ENCODE measurements at places on chromosomes 4 and X.

DNA sequence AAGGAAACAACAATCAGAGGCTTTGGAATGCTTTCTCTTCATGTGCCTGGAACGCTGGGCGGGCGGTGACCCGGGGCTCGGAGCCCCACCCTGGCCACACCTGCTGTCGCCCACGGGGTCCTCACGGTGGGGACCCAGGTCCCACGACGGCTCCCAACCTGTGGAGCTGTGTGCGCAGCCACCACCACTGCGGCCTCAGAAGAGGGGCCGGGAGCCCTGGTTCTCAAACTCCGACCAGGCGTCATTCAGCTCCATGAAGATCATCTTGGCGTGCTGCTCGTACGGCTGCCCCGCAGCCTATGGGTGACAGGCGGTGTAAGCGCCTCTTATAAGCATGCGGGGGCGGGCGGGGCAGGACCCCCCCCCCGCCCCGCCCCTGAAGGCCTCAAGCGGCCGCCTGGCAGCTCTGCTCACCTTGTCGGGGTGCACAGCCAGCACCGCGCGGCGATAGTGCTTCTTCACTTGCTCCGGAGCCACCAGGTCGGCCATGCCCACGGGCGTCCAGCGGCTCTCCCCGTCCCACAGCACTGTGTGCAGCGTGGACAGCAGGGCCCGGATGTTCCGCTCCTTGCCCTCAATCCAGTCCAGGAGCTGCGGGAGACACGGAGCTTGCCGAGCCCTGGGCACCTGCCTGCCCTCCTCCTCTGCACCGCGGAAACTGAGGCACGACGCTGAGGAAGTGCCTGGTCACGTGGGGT lies 23.7 kb upstream of the CPLX1 start:
- DNase-seq: no peak

GRCh38 chr4:8537041-8537461 lies 43.1 kb upstream of the GPR78 start:
- peak; percentile 92 for DNase-seq

DNA sequence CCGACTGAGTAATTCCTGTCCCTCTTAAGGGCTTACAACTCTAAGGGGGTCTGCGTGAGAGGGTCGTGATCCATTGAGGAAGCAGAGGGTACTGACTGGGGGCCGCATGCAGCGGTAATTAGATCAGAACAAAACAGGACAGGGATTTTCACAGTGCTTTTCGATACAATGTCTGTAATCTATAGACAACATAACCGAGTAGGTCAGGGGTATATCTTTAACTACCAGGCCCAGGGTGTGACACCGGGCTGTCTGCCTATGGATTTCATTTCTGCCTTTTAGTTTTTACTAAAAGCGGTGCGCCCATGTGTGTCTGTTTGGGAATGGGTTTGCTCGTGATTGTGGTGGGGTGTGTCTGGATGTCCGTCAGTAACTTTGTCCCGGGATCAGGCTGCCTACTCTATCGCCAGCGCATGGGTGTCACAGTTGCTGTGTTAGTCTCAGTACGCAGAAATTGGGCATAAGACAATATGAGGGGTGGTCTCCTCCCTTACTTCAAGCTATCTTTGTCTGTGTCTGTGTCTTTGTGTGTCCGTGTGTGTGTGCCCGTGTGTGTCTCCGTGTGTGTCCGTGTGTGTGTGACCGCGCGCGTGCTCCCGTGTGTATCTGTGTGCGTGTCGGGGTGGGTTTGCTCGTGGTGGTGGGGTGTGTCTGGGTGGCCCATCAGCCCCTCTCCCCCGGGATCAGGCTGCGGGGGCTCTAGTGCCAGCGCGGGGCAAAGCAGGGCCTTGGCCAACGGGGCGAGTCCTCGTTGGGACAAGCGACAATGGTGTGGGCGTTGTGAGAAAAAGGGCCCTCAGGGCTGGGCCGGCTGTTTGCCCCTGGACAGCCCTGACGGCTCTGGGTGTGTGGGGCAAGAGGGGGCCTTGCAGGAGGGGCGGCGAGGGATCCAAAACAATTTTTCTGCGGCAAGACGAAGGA lies 10.4 kb downstream of the FRG2 start:
- no peak for DNase-seq

DNA sequence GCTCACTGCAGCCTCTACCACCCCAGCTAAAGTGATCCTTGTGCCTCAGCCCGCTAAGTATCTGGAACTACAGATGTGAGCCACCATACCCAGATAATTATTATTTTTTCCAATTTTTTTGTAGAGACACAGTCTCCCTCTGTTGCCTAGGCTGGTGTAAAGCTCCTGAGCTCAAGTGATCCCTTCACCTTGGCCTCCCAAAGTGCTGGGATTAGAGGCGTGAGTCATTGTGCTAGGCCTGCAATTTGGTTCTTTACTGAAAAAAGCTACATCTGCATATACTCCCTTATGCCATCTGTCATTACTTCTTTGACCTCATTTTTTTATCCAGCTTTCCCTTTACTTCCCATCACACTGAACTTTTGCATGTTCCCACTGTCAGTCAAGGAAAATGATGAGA lies 2012.4 kb upstream of the IGFBP7 start:
- DNase-seq: no peak

DNA sequence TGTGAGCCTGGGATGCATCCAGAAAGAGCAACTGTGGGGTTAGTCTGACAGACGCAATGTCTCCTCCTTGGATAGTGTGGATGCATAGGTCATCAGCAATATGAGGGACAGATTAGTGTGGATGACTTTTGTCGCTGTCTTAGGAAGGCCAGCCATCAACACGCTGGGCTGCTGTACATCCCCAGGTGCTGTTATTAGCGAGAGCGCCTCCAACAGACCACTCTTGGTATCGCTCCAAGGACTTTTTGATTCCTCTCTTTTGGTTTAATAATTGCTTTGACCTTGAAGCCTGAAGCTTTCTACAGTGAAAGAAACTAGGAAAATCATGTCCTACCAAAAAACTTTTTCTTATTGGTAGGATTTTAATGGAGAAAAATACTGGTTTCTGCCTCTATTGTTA lies 76.7 kb downstream of the TMEM131L start:
- DNase-seq: no peak

DNA sequence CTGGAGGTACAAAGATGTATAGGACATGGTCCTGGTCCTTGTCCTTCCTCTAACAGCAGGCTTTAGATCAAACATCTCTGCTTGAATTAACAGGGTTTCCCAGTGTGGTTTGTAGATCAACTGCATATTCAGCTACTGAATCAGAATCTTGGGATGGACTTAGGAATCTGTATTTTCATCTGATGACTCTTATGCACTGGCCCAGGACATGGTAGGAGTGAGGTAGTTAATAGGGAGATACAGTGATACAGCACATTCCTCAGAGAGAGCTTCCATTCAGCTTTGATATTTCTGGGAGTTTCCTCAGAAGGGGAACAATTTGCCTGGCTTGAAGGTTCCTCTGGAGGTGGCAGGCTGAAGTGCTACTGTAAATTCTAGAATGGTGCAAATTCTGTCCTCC lies 203.1 kb downstream of the LARP7 start:
- DNase-seq: peak; percentile 36

GRCh38 chr4:25635501-25635900 lies 20.1 kb upstream of the SLC34A2 start:
- no peak for DNase-seq

- DNase-seq: no peak
These were observed 6.9 kb downstream of the MTMR1 start for GRCh38 chrX:150700107-150700506.

DNA sequence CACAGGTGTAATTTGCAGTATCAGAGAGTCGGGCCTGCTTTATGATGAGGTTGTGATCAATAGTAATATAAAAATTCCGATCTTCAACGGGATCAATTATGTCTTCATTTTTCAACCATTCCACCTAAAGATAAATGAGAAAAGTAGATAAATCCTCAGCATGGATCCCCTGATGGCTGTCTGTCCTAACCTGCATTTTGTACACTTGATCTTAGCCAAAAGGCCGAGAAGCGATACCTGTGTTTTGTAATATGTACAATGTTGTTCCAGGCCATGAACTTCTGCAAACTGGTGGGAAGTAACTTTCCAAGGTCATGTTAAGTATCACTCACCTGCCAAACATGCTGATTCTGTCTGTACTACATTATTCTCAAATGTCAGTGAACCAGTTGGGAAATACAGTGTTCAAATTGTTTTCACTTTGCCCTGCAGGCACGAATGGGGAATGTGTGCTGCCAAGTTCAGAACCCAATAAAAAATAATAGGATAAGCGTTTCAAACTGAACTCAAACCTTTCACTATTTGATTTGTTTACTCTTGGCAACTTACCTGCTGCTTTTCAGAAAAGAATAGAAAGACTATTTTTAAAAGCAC lies 298.1 kb downstream of the UNC5C start:
- DNase-seq: no peak

DNA sequence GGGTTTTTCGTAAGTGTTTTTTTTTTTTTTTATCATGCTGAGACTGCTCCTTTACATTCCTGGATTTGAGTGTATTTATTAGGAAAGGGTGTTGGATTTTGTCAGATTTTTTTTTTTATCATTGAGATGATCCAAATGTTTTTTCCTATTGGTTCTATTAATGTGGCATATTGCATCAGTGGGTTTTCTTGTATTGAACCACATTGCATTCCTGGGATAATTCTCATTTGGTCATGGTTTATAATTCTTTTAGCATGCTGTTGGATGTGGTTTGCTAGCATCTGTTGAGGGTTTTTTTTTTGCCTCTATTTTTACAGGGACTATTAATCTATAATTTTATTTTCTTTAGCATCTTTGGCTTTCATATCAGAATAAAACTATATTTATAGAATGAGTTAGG lies 28.8 kb downstream of the COL4A5 start:
- DNase-seq: peak; percentile 75
